ENCODE measurements at places on chromosomes 2 and 18.

GRCh38 chr2:221115944-221116343 is 456.2 kb downstream of the EPHA4 start:
- DNase-seq: no peak

GRCh38 chr18:23950644-23951043 is 63.9 kb upstream of the TTC39C start:
- no peak for DNase-seq

GRCh38 chr2:127105656-127106456 is 1.1 kb downstream of the BIN1 start:
- no peak for DNase-seq

DNA sequence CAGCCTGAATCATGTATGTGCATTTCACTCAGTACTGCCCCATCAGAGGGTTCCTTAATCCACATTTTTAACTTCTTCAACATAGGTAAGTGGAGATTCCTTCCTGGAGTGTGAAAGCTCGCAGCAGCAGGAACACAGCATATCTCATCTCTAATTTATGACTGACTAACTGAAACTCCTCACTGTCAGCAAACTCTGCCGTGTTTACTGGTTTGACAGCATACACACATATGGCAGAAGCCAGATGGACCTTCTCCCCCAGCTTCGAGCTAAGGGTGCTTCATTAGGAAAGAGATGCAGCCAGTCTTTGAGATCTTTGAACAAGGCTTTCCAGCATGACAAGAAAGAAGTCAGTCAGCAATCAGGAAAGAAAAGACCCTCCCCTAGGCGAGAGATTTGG is 200.3 kb upstream of the ACVR2A start:
- DNase-seq: no peak

GRCh38 chr18:47893047-47893446 is 37.4 kb downstream of the SMAD2 start:
- no peak for DNase-seq

GRCh38 chr2:182951948-182952663 is 85.7 kb upstream of the FRZB start:
- DNase-seq: no peak

DNA sequence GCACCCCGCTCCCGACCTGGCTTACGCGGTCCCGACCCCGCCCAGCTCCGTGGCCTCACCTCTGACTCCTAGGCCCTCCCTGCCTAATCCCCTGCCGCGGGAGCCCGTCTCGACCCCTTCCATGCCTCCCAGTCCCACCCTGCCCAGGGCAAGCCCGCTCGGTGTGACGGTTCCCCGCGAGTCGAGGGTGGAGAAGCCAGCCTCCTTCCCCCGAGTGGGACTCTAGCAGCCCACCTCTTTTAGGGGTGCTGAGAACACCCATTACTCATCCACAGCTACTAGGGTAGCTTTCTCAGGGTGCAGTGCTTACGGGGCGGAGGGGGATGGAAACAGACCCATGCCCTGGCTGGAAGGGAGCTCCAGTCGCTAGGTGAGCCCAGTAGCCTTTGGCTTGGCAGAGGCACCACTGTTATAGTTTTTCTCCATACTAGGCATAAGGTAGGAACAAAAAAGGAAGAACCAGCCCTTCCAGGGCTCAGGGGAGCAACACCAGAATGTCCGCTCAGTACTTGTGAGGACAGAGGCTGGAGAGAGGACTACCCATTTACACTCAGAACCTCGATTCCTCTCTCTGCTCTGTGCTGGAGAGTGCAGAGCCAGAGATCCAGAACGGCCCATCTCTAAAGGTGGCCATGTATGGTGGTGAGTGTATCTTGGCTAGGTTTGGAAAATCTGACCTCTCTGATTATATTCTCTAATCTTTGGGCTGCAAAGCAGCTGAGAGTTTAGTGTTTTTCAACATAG is 606 bp downstream of the AGBL5 start:
- DNase-seq: no peak

- no peak for DNase-seq
These were observed 326.3 kb upstream of the MC4R start for GRCh38 chr18:60698901-60699300.

GRCh38 chr2:231183851-231184250 is 14.6 kb upstream of the ARMC9 start:
- no peak for DNase-seq

GRCh38 chr2:85888684-85889626 is at the start of gene ST3GAL5:
ST3GAL5 (minus strand) TSS chr2:85888990; CDS start chr2:85888905, 85 bp downstream.
- peak; percentile 95 for DNase-seq

DNA sequence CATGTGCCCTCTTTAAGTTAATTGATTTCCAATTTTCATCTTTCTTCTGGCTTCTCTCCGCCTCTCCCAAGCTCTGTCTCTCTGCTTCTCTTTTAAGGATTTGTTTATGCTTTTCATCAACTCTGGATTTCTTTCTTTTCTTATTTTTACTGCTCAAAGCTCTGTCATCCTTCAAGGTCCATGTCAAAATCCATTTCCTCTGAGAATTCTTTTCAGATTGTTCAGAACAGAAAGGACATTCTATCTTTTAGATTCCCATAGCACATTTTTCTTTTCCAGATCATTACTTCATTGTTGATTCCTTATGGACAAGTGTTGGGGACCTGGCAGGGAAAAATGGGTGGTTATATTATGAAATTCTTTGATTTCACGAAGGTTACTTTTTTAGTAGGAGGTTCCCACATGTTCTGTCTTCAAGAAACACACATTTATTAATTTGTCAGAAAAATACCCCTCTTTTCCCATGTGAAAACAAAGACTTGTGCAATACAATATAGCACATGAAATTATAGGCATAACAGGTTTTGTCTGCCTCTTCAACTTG is 12.3 kb downstream of the PMAIP1 start:
- DNase-seq: no peak

DNA sequence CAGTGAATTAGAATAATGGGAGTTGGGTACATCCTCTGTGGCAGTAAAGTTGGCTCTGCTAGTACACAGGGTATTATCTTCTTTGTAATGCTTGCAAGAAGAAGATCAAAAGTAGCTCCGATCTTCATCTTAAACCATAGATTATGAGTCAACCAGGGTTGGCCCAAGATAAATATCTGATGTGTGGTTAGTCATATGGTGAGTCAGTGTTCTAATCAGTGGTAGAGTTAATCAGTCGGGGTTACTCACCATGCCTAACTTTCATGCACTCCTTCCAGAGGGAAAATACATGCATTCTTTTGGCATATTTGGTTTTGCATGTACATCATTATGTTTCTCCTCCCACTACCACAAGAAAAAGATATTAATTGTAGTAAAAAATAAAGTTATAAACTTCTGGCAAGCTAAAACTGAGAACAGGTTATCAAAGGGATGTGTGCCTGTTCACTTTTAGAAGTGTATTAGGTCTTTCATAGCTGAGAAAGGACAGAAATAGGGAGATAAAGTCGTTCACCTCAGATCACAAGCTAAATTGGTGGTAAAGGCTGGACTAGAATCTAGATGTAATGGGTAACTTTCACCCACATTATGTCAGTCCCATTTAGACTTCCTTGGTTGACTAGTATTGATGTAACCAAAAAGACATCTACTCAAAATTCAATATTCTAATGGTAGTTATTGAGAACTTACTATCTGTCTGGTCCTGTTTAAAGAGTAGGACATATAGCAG is 684.4 kb downstream of the IRS1 start:
- no peak for DNase-seq

GRCh38 chr18:31850844-31851243 is 90.2 kb upstream of the SLC25A52 start:
- DNase-seq: no peak

DNA sequence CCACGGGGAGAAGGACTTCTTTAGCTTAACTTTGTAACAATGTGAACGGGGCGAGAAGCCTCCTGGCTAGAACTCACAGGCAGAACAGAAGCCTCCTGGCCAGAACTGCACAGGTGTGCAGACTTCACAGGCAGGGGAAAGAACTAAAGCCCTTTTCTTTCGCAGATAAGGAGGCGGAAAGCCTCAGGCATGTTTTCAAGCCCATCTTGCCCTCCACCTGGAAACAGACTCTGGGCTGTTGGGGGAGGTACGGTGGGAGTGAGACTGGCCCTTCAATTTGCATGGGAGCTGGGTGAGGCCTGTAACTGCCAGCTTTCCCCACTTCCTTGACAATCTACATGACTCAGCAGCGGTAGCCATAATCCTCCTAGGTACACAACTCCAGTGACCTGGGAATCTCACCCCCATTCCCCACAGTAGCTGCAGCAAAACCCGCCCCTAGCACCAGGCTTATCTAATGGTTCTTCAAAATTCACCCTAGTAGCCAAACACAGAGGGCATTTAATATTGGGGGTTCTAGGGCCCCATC is 22.9 kb upstream of the ABCA12 start:
- no peak for DNase-seq

GRCh38 chr2:130853391-130853790 is 16.7 kb downstream of the ARHGEF4 start:
- DNase-seq: no peak

DNA sequence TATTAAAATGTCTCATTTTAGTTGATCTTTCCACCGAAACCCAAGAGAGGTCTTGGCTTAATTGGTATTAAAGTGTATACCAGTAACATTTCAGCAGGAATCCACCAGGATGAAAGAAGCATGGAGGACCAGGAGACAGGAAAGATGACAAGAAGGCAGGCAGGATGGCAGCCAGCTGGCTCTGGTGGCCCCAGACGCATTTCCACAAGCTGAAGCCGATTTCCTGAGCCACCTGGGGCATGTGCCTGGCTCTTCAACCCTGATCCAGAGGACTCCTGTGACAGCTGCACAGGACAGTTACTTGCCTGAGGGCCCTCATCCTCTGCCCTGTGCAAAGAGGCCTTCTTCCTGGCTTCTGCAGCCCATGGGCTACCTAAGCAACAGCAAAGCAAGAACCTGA is 56.9 kb upstream of the NFU1 start:
- DNase-seq: no peak

DNA sequence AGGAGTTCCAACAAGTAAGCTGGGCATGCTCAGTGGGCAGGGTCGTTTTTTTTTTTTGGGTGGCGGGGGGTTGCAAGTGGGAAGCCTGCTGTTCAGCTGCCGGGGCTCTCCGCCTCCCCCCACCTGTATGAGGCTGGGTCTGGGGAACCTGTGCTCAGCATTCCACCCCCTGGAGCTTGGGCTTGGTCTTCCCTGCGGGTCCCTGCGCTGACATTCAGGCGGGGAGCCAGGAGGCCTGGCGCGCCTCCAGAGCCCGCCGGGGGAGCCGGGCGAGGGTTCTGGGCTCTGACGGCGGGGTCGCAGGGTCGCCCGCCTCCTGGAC is 822 bp upstream of the GPD2 start:
- no peak for DNase-seq

- DNase-seq: no peak
These were observed 20.0 kb downstream of the SMC6 start for GRCh38 chr2:17733599-17733998.

GRCh38 chr2:78780256-78780655 is 245.2 kb upstream of the REG3G start:
- no peak for DNase-seq

DNA sequence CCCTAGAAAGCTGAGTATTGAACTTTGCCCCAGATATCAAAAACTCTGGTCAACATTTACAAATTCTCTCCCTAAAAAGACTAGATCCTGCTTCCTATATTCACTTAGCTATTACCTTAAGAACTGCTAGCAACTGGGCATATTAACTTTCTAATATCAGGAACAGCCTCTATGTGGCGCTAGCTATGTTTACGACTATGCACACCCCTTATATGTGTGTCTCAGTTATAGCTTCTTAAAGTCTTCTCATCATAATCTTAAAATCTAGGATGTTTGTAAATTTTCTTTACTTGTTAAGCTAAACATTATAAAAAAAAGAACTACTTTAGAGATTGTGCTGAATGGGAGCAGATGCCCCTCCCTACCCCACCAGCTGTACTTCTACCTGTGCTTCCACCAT is 1.7 kb upstream of the STAMBP start:
- no peak for DNase-seq

DNA sequence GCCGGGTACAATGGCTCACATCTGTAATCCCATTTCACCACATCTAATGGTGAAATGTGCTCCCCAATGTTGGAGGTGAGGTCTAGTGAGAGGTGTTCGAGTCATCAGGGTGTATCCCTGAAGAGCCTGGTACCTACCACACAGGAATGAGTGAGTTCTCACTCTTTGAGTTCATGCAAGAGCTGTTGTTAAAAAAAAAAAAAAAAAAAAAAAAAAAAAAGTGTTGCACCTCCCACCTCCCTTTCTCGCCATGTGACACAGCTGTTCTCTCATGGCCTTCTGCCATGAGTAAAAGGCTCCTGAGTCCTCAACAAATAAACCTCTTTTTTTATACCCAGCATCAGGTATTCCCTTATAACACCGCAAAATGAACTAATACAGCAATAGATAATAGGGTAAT is 106.3 kb downstream of the C2orf74 start:
- DNase-seq: no peak

DNA sequence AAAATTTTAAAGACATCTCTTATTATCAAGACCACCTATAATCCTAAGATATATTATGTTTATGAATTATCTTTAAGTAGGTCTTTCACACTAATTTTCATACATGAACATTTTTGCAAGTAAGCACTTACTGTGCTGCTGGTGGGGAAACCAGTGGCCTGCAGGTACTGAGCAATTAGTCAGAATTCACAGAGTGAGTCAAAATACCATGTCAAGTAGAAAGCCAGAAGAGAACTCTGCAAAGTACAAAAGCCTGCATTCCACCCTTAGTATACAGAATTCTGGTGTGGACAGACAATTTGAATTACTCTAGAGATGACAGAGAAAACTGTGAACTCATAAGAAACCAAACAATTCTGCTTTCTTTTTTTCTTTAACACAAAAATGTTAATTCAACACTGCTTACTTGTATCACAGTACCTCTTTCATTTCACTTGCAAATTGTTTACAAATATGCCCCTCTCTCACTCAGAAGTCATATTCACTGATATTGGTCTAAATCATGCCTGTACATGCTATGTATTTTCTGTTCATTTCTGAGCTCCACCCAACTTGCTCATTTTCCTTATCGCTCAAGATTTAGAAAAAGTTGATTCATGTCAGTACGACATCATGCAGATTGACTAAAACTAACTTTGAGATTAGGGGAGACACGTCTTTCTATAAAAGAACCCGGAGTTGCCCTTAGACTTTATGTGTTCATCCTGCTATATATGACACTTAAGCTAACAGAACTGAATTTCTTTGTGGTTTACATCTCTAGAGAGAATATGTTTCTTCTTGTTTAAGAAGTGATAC is 182.9 kb downstream of the IKZF2 start:
- DNase-seq: no peak

DNA sequence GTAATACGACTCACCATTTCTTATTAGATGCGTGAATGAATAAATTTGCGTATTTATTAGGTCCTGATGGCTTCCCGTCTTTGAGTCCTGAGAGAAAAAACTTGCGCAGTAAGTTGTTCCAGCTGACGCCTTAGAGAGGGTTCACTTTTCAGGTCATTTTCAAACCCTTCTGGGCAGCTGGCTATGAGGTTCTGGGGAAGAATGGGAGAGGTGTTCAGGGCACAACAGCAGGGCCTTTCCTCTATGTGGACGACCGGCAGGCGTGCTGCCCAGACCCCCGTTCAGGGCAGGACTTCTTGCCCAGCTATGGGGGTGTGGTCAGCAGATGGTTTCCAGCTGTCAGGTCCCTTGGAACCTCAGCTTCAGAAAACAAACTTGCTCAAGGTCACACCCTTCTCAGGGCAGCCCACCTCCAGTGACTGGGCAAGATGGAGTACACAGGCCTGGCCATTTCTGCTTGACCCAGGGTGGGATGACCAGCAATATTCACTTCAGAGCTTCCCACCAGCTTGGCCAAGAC is 61.1 kb upstream of the TNP1 start:
- no peak for DNase-seq

Measured in memory B cell (primary cell).